ENCODE measurements at places on chromosomes 7 and 10.

GRCh38 chr7:115122388-115122787 is 200.5 kb downstream of the MDFIC start:
- DNase-seq: no peak

GRCh38 chr10:26911811-26912461 is 51.2 kb upstream of the ABI1 start:
- DNase-seq: no peak

GRCh38 chr10:805620-806305 is 116.3 kb upstream of the DIP2C start:
- no peak for DNase-seq

GRCh38 chr10:71648254-71648932 is 71.2 kb downstream of the C10orf105 start:
- no peak for DNase-seq

DNA sequence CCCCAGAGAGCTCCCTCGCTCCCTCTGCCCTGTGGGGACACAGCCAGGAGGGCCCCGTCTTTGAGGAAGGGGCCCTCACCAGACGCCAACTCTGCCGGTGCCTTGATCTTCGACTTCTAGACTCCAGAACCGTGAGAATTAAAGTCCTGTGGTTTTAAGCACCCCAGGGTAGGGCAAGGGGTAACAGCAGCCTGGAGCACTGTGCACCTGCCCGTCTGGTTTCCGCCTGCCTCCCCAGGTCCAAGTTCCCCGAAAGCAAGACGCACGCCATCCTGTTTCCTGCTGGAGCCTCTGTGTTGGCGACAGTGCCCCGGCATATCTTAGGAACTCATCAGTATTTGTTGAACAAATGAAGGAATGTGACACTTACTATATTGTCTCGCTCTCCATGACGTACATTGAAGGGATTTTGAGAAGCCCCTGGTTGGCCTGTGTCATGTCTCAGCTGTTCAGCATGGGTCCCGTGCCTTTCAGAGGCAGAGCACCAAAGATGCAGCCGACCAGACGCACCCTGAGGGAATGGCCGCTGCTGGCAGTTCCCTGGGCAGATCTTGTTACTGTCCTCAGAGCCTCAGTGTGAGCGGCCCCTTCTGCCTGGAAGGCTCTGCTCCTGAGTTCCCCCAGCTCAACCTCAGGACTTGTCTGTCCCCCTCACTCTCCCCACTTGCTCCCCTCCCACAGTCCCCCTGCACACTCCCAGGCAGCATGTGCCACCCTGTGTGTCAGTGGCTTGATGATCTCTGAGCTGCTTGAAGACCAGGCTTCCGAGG is 226.2 kb downstream of the TCERG1L start:
- DNase-seq: no peak

DNA sequence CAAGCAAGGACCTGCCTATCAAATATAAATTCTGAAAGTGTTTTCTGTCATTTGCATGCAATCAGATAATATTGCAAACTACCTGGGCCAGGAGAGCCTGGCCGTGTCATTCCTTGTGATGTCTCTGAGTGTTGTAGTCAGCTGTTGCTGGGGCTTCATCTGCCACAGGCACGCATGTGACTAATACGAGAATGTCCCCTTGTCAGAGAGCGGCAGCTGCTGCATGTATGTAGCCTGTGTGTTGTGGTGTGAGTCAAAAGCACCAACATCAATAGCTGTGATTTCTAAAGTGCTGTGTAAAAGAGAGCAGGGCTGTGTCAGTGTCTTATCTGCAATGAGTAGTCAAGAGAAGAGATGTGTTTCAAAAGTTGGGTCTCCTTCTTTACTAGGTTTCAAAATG is 155.4 kb downstream of the POU6F2 start:
- no peak for DNase-seq

DNA sequence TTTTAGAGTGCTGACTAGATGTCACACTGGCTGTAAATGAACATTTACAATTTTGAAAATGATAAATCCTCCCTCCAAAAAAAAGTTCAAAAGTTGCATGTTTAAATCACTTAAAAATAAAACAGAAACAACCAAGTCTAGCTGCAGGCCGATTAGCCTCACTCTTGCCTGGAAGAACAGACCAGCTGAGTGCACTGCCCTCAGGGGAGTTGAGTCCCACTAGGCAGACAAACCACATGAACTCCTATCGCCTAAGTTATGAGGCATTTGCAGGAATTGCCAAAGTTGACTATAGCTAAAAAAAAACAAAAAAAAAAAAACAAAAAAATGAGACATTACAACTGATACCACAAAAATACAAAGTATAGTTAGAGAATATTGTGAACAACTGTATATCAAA is 510.0 kb downstream of the ANKRD7 start:
- no peak for DNase-seq
